NCI-H510A treated with DMSO at 0.1 percent for 48 hours (cell line): ENCODE measurements at places on chromosomes 12 and 14.

GRCh38 chr14:70619708-70620107, 19.3 kb upstream of the MED6 start:
- DNase-seq, result no peak

DNA sequence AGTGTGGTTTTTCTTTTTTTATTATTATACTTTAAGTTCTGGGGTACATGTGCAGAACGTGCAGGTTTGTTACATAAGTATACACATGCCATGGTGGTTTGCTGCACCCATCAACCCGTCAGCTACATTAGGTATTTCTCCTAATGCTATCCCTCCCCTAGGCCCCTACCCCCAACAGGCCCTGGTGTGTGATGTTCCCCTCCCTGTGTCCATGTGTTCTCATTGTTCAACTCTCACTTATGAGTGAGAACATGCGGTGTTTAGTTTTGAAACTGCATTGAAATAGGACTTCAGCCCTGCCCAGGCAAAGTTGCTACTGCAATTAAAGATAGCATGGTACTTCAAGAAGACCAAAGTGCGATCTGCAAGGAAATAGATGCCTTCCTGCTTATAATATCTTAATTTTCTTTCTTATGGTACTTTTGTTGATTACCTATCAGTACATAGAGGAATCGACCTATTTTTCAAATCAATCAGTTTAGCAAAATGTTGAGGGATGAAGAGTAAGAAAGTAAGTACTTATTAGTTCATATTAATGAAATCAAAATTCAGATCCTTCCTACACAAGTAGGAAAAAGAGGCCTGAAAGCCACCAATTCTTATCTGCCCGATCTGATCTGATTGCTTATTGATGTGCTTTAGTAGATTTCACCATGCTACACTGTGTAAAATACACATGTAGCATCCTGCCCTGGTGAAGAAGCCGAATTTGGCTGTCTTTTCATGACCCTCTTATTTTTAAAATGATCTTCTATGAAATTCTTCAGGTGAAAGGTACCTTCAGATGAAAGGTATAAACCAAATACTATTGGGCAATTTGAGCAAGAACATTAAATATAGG, 1.6 kb downstream of the LTA4H start:
- DNase-seq, result no peak

DNA sequence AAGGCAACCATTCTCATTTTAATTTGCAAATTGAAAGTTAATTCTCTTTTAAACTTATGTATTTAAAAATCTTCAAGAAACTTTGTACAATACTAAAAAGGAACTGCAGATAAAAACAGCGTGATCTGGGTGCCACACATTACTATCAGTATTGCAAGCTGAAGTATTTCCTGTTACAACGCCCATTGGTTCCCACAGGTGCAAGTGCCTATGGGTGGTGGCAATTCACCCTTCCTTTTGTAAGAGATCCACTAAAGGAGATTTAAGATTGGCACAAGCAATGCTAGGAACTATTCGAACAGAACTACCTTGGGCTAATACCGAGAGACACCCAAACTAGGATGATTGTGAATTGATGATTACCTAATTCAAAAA, 13.2 kb downstream of the TAOK3 start:
- no peak for DNase-seq

DNA sequence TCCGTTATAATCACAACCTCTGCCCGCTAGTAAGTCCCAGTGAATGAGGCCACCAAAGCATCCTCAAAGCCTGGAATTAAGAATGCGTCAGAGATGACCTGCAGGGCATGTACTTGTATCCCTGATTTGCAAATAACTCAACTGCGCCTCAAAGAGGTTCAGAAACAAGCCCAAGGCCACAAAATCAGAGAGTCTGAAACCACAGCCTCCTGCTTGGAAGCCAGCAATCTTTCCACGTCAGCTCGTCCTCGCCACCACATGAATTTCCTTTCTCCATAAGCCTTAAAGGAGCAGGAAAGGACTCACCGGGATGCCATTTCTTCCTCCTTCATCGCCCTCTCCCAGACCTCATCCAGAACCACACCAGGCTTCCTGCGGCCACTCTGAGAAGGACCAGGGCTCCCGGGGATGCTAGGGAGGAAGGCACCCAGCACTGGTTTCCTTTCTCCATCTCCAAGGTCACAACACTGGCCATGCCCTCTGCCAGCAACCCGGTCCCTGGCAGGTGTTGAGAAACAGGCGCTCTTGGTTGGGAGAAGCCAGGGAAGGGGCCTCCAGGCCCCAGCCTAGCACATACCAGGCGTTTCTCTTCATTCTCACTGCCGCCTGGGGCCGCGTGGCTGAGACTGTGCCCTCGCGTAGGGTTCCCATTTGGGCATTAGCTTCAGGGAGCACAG, 191.2 kb upstream of the DIO3 start:
- no peak for DNase-seq

DNA sequence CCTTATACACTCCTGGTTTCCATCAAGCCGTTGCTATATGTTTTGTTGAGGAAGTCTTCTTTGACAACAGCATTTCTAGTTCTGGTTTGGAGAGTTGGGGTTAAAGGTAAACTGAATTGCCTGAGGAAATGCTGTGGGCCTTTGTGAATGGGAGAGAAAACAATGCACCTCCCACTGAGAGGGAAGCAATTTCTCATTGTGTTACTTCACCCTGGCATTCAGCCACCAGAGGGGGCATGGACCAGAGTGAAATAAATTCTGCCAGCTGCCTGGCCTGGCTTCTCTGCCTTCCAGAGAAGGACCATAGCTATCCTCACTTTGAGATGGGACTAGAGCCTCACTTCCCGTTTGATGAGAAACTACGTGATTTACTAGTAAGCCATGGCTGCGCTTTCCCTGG, 475.3 kb downstream of the EGLN3 start:
- DNase-seq, result peak; percentile 49

GRCh38 chr12:27894309-27894708, 78.2 kb downstream of the PTHLH start:
- DNase-seq, result no peak
